ENCODE measurements at places on chromosomes 7 and 10.

DNA sequence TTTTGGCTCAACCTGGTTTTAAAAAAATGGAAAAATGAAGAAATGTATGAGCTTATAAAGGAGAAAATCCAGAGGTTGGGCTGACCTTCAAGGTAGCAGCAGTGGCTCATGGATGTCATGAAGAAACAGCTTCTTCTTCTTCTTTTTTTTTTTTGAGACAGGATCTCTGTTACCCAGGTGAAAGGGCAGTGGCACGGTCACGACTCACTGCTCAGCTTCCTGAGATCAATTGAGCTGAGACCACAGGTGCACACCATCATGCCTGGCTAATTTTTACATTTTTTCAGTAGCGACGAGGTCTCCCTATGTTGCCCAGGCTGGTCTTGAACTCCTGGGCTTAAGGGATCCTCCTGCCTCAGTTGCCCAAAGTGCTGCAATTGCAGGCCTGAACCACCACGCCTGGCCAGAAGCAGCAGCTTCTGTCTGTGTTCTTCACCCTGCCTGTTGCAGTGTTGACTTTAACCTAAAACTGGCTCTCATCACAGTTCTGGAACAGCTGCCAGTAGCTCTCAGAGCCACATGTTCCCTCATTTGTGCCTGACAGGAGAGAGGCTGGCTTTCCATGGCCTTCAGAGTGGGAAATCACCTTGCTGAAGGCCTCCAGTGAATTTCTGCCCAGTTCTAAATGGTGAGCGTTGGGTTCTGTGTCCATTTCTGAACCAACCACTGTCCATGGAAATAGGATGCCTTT lies 117.7 kb downstream of the PFKFB3 start:
- DNase-seq: no peak

GRCh38 chr7:78379148-78379547 lies 580.6 kb downstream of the PHTF2 start:
- no peak for DNase-seq

DNA sequence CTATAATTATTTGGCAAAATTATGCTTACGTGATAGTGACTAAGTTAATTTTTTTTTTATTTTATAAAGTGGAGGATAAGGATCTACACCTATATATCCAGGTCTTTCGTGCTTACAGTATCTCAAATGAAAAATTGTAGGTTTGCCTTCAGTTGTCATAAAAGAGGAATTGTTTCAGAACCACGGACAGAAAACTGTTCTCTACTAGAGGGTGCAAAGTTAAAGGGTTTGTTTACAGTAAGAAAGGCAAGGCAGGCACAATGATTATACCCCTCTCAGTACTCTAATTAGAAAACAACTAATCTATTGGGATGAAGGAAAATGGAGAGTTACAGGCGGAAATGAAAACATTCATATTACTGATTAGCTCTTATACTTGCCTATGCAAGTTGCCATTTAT lies 1.5 kb downstream of the PCLO start:
- no peak for DNase-seq

GRCh38 chr10:100043796-100044195 lies 34.0 kb upstream of the DNMBP start:
- DNase-seq: no peak

GRCh38 chr7:97094284-97094930 lies 23.1 kb upstream of the SDHAF3 start:
- no peak for DNase-seq

All from left renal pelvis (tissue), 4 donors.